ENCODE measurements at places on chromosomes 4 and X.

GRCh38 chrX:123081776-123082175, 102.3 kb upstream of the GRIA3 start:
- no peak for DNase-seq

DNA sequence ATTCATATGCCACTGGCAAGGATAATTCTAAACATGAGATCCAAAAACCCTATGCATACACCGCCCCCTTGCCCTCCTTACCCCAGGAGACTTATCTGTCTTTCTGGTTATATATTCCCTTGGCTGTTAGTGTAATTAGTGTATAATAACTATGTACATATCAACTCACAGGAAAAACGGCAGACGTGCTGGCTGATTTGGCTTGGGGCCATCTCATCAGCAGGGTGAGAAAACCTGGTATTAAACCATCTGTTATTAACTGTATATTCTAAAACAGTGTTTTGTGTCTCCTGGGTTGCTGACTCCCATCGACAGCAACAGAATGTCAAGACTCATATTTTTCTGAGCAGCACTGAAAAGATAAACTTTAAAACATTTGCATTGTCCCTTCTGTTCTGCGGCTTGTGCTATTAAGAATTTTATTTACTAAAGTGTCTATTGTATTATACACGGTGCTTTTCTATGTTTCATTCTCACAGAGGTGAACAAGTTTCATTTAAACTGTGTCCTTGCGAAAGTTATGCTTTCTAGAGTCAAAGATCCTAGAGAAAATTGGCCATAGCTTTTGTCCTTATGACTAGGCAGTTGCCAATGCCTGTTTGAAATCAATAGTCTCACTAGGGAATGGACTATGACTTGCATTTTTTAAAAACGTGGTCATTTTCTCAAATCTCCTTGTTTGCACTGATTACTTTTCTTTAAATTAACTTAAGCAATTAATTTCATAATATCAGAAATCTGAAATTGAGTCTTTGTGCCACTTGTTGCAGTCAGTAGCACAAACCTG, 211.5 kb upstream of the MID1 start:
- no peak for DNase-seq

GRCh38 chrX:20974326-20974725, 399.9 kb upstream of the CNKSR2 start:
- no peak for DNase-seq

DNA sequence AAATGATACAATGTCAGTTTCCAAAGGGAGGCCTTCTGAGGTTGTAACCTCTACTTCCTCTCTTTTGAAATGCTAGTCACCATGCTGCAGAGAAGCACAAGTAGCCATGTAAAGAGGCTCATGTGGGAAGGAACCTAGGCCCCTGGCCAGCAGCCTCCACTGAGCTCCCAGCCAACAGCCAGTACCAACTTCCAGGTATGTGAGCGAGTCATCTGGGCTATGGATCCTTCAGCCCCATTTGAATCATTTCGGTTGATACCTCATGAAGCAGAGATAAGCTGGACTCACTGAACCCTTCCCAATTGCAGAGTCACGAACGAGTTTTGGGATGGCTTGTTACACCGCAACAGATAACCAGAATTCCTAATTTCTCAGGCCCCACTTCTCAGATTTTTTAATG, 187.0 kb upstream of the LDB2 start:
- DNase-seq: no peak

DNA sequence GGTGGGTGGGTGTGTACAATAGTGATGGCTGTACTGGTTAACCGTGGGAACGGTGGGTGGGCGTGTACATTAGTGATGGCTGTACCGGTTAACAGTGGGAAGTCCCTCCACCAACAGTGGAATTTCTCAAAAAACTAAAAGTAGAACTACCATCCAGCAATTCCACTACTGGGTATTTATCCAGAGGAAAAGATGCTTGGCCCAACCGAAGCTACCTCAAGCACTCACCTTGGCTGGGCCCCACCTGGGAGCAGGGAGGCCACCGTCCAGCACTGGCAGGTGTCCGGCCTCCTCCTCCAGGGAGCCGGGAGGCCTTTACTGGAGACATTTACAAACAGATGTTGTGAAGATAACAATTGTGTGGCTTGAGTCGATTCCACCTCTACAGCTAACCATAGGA, 6.0 kb upstream of the MAEA start:
- DNase-seq: no peak

- DNase-seq: peak; percentile 45
Measured at GRCh38 chrX:24081661-24082154, 27.0 kb downstream of the EIF2S3 start.

DNA sequence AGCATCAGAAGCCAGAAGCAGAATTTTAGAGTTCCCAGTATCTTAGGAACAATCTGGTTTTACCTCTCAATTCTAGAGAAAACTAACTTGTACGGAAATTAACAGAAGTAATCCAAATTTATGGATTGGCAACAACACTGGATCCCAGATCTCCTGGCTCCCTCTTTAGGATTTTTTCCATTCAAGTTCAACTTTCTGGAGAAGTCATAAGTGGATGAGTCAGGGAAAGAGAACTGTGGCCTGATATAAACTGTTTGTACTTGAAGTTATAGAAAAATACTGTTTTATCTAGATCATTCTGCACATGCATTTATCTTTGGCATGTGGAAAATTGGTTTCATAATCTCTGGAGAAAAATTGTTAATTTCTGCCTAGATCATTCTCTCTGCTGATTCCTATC, 380.4 kb downstream of the PCDH7 start:
- no peak for DNase-seq

- DNase-seq: no peak
Measured at GRCh38 chr4:1514612-1515011, 108.4 kb upstream of the NKX1-1 start.

DNA sequence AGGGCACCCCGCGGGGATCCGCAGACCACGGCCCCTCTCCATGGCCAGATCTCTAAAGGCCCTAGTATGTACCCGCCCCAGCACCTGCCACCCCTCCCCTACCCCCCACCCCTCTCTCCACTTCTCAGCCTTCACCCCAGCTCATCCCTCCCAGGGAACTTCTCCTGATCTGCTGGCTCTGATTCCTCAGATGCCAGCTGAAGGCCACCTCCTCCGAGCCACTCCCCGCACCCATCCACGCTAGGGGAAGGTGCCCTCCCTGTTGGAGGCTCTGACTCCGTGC, 11.9 kb downstream of the PSAPL1 start:
- DNase-seq: no peak

GRCh38 chr4:142405021-142405694, 440.9 kb downstream of the INPP4B start:
- peak; percentile 82 for DNase-seq

- DNase-seq: no peak
Measured at GRCh38 chr4:138334346-138335016, 92.3 kb upstream of the SLC7A11 start.

GRCh38 chr4:86596807-86597206, 2.7 kb downstream of the PTPN13 start:
- no peak for DNase-seq

GRCh38 chrX:18793601-18794089, 86.2 kb downstream of the PPEF1 start:
- no peak for DNase-seq

- DNase-seq: no peak
Measured at GRCh38 chr4:114043116-114043515, 63.7 kb upstream of the ARSJ start.

DNA sequence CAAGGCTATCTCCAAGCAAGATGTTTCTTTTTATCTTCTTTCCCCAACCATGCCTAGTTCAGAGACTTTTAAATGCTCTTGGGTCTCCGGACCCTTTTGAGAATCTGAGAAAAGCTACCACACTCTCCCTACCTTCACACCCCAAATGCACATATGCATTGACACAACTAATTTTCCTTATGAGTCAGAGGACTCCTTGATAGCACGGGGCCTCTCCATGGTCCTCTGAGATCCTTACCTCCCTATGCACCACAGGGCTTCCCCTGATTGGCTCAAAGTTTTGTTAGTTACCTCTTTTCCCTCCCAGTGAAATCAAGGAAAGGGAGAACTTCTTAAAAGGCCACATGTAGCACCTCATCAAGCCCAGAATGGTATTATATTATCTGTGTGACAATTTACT, 86.8 kb upstream of the ATP6AP2 start:
- no peak for DNase-seq

DNA sequence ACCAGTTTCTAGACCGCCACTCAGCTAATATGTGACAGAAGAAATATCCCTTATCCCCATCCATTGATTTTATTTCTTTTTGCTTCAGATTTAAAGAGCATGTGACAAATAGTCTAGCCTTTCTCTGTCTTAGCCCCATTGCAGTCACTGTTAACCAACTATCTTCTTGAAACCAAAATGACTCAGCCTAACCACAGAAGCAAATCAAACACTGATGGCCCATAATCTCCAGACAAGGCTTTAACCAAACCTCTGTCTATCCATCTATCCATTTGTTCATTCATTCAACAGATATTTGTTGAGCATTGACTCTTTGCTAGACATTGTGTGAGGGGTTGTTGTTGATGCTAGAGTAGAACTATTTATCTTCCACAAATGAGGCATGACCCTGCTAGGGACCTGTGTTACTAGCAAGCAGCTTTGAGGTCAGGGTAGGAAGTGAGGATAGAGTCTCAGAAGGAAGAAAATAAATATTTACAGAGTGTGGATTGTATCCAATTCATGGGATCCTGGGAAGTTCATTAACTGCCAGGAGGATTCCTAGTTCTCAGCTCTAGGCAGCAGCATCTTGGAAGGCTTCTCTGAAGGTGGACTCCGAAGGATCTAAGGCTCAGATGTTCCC, 22.5 kb downstream of the HNRNPH2 start:
- DNase-seq: no peak

DNA sequence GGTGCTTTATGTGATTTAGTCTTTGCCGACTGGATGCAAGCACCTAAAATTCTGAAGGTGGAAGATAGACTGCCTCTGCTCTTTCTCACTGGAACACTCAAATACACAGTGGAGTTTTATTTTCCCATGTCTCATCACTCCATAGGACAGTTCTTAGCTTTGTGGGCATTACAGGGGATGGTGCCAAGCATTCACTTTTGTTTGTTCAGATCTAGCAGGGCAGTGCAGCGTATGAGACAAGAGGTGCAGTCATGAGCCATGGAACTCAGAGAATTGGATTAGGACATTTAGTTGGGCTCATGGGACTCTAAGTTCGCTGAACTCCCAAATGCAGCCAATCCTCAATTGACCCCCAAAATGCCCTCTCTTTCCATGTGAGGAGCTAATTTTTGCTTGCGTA, 1136.9 kb upstream of the PRKX start:
- no peak for DNase-seq

- no peak for DNase-seq
Measured at GRCh38 chrX:68841251-68842049, 12.6 kb downstream of the EFNB1 start.

DNA sequence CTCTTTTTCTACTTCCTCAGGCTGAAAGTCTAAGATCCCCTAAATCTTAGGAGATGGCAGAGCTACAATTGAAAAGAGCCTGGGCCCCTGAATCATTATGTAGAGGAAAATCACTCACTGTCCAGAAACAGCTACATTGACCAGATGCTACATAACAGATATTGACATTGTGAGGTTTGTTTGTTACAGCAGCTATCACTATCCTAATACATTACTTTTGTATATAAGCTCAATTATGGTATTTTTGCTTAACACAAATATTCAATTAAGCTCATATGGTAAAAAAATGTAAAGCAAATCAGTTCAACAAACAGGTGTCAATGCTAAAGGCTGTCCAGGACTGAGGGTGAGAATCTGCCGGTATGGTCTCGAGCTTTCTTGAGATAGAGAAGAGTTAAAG, 89.4 kb downstream of the LDB2 start:
- DNase-seq: no peak

- no peak for DNase-seq
Measured at GRCh38 chrX:101257448-101258258, 33.5 kb downstream of the TAF7L start.

GRCh38 chr4:45317739-45318138, 591.4 kb upstream of the GNPDA2 start:
- DNase-seq: no peak

GRCh38 chr4:182807767-182808548, 109.2 kb downstream of the DCTD start:
- DNase-seq: no peak

DNA sequence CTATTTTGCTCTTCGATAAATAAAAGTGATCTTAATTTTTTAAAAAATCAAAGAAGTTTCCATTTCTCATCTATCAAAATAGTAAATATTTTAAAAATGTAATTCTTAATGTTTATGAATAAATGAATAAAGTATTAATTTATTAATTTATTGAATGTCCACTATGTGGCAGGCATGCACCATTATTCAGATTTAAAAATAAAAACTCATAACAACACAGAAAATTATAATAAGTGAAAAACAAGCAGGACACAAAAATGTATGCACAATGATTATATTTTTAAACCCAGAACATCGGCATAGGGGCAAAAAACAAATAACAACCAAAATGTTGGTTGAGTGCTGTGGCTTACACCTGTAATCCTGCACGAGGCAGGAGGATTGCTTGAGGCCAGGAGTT, 5.3 kb upstream of the PYURF start:
- no peak for DNase-seq

DNA sequence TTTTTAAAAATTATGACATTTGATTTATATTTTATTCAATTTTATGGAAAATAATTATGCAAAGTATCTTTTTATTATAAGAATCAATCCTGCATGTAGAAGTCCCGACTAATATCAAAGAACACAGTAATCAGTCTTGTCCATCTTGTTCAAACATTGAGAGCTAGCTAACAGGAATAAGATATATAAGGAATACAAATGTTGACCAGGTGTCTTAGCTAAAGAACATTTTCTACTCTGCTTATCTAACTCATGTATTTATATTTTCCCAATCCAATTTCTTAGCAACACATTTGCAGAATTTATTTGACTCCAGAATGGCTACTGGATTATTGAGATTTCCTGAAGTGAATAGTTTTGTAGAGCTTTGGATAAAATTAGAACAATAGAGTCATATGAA, 61.5 kb upstream of the NR3C2 start:
- DNase-seq: no peak

DNA sequence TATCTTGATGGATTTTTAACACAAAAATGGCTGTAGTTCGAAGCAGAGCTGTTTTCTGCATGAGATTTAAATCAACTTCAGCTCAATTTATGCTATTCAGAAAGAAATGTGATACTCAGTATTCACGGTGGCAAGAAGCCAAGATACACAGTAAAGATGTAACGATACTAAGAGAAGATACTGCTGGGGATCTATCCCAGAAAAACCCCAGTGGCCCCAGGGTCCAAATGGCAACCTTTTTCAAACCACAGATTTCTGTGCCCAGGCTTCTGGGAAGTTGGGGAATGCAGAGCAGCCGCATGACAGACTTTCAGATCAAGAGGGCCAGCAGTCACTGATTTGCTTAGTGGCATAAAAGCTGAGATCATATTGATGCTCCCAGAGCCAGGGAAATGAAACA, 353.9 kb downstream of the AFF2 start:
- no peak for DNase-seq

Measured in right forelimb (tissue), 1 donor.